T-helper 2 cell treated with Interferon-gamma antibody and Interleukin-4, amounts not matched to agents 5 μg/mL and 100 μg/mL, for 36 hours (primary cell): ENCODE measurements at places on chromosomes 3 and 15.

GRCh38 chr3:164416491-164417222, 661.6 kb downstream of the SI start:
- no peak for DNase-seq

GRCh38 chr3:89368846-89369245, 261.4 kb downstream of the EPHA3 start:
- no peak for DNase-seq

- peak; percentile 17 for DNase-seq
These were observed 41.5 kb downstream of the HRH1 start for GRCh38 chr3:11195721-11196332.

DNA sequence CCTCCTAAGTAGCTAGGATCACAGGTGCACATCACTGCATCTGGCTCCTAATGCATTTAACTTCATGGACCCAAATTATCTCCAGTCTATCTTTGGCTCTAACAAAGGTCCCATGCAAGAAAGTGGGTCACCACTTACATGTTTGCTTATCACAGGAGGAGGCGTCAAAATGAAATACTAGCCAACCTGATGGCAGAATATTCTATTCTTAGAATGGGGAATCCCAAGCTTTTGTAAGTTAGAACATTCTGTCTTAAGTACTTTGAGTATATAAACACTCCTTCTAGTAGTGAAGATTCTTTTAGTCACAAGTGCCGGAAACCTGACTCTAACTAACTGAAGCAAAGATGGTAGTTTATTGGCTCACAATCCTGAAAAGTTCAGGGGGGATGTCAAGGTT, 72.0 kb upstream of the ADAMTS9 start:
- no peak for DNase-seq

- no peak for DNase-seq
These were observed 129.6 kb downstream of the ADAMTS17 start for GRCh38 chr15:100211855-100212850.

DNA sequence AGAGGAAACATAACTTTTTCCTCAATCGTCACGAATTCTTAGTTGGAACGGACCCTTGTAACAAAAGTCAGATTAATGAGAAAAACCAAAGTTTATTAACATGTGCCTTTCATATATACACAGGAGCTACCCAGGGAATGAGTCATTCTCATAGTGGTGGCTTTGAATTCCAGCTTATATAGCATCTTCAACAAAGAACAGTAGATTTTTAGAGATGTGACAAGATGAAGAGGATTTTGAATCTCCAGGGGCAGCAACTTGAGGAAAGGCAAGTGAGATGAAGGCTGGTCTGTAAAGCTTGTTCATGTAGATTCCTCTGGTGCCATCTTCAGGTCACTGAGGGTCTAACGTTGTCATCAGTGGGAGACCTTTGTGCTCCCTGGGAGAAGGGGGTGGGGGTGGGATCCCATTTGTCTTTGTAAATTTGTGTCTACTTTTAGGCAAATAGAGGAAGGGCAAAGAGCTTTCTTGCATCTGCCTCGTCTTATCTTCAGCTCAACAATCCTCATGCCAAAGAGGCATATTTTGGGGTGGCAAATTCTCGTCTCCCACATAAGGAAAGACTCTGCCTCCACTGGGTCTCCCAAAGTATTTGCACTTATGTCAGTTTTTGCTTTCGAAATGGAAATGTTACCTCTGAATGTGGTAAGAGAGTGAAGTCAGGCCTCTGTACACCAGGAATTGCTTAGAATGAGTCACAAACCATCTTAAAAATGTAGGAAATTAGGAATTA, 29.5 kb downstream of the CLEC3B start:
- no peak for DNase-seq

DNA sequence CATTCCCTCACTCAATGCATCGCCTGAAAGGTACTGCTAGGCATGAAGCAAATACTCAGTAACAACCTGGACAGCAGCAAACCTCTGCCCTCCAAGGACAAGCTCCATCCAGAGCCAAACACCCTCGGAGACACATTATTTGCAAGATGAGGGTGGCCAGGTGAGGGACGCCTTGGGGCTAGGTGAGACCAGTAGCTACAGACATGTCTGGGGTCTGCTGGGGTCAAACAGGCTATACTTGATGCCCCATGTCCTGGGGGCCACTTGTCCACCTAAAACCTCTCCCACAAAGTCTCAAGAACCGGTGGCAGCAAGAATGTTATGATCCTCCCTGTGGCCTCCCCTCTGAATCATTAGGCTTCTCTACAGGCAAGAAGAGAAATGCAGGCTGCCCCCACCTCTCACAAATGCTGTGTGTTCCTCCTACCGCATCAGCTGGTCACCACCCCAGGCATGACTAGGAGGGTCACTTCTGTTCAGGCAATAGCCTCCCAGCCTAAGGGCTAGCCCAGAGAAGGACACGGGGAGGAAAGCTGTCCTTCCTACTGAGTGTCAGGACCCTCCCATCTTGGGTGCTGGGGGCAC, 54.3 kb downstream of the TBC1D2B start:
- no peak for DNase-seq

GRCh38 chr3:23256741-23257435, 53.8 kb downstream of the UBE2E2 start:
- no peak for DNase-seq

GRCh38 chr3:64151342-64151871, 73.9 kb downstream of the PRICKLE2 start:
- DNase-seq: no peak

GRCh38 chr3:76900596-76900995, 139.3 kb upstream of the ROBO2 start:
- no peak for DNase-seq

DNA sequence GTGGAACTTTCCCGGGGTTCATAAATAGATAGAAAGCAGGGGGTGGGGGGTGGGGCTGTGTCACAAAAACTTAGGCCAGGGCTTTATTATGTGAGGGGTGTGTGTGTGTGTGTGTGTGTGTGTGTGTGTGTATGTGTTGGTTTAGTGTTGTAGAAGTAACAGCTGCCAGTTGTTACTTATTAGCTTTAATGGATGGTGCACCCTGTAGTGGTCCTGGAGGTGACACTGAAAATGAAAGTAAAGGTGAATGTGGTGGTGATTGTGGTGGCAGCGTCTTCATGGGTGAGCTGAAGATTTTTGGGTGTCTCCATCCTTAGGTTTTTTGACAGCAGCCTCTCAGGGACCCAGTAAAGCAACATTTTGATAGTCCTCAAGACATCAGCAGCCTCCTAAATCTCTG, 449.9 kb downstream of the PDCD6IP start:
- DNase-seq: no peak

GRCh38 chr3:69354948-69355347, 30.9 kb downstream of the FRMD4B start:
- DNase-seq: no peak

- DNase-seq: no peak
These were observed 20.1 kb upstream of the CD96 start for GRCh38 chr3:111521891-111522290.

- no peak for DNase-seq
These were observed 121.1 kb downstream of the CLSTN2 start for GRCh38 chr3:140056047-140056446.

- DNase-seq: no peak
These were observed 1.1 kb upstream of the PIK3CA start for GRCh38 chr3:179146911-179147513.

- DNase-seq: peak; percentile 43
These were observed 350.3 kb downstream of the DOCK3 start for GRCh38 chr3:51024765-51025632.

DNA sequence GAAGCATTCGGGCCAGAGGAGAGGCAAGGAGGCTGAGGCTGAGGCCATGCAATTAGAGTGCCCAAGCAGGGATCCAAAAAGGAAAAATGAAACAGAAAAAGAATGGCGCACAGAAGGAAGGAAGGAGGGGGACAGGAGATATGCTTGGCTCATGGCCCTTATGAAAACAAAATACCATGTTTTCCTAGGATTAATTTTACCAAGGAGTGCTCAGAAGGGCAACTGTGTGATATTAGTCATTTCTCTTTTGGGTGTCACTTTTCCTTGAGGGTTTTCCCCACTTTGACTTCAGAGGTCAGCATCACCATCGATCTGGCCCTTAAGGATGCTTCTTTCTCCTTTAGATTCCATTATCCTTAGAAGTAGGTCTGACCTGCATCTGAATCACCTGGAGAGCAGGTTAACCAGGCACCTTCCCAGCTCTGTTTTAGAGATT, 1.4 kb downstream of the PARP14 start:
- no peak for DNase-seq

DNA sequence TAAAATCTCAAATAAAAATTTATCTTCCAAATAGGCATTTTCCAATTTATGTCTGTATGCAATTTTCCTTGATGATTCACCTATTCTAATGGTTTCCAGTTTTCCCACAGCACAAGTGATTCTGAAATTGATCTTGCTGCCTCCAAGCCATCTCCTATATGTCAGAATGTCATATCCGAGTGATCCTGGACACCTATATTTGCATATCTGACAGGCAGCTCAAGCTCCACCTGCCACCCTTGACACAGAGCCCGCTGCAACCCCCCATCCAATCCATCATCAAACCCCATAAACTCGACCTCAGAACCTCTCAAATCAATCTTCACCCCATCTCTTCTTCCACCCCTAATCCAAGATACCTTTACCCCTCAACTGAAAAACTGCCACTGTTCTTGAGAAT, 579.5 kb downstream of the EPHB1 start:
- DNase-seq: no peak

GRCh38 chr3:107690522-107691138, 167.9 kb downstream of the BBX start:
- DNase-seq: no peak
